ENCODE measurements at places on chromosomes 13 and 19.

DNA sequence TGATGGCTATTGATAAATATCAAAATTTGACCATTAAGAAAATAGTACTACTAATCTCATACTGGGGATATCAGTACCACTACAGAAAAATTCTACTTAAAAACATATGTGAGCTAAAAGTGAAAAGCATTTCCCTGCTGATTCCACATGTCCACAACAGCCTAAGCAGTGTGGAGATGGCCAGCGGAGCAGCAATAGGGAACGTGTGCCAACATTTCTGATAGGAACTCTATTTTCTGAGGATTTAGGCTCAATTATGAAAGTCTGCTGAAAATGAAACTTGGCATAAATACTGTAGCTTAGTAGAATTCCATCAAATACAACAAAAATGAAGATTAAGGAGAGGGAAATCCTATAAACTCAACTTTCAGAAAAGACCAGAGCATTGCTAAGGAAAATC lies 311.6 kb downstream of the ENOX1 start:
- no peak for DNase-seq

GRCh38 chr13:30884543-30884942 lies 21.5 kb upstream of the MEDAG start:
- no peak for DNase-seq

- no peak for DNase-seq
Measured at GRCh38 chr19:2051773-2052704, 995 bp upstream of the MKNK2 start.

- DNase-seq: no peak
Measured at GRCh38 chr13:36981156-36981743, 17.9 kb downstream of the ALG5 start.

- DNase-seq: no peak
Measured at GRCh38 chr13:37094840-37095239, 10.6 kb downstream of the CSNK1A1L start.

GRCh38 chr13:50400035-50400726 lies 384.9 kb downstream of the KCNRG start:
- no peak for DNase-seq

- peak; percentile 31 for DNase-seq
Measured at GRCh38 chr19:5154129-5154798, 185.4 kb downstream of the KDM4B start.

- no peak for DNase-seq
Measured at GRCh38 chr13:47211106-47211505, 314.3 kb upstream of the HTR2A start.

DNA sequence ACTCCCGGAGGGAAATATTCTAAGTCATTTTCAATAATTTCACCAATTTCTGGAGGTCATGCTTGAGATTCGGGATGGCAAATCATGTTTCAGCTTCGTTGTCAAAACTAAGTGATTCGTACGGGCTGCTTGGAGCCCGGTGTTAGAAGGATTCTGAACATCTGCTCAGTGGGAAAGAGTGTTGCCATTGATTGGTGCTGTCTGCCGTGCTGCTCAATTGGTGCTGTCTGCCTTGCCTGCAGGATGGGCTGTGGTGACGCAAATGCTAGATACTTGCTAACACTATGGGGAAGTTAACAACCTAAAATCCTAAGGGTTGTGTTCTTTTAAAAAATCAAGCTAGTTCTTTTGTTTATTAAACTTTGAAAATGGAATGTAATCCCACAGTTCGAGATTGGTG lies 17.3 kb upstream of the CACNG8 start:
- no peak for DNase-seq

DNA sequence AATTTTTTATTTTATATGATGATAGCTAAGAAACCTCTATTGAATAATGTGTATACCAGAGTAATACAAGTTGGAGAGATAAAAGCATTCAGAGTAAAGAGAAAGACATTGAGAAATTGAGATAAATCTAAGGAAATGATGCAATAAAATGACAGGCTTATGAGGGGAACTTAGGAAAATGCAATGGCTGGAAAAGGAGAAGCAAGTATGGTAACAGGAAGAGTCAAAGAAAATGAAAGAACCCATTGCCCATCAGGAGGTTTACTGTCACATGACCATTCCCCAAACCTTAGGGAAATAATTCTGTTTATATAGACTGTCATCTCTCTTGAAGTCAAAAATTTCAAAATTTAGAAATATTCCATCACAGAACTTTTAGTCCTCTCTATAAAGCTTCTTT lies 808.0 kb upstream of the PRR20A start:
- DNase-seq: no peak

DNA sequence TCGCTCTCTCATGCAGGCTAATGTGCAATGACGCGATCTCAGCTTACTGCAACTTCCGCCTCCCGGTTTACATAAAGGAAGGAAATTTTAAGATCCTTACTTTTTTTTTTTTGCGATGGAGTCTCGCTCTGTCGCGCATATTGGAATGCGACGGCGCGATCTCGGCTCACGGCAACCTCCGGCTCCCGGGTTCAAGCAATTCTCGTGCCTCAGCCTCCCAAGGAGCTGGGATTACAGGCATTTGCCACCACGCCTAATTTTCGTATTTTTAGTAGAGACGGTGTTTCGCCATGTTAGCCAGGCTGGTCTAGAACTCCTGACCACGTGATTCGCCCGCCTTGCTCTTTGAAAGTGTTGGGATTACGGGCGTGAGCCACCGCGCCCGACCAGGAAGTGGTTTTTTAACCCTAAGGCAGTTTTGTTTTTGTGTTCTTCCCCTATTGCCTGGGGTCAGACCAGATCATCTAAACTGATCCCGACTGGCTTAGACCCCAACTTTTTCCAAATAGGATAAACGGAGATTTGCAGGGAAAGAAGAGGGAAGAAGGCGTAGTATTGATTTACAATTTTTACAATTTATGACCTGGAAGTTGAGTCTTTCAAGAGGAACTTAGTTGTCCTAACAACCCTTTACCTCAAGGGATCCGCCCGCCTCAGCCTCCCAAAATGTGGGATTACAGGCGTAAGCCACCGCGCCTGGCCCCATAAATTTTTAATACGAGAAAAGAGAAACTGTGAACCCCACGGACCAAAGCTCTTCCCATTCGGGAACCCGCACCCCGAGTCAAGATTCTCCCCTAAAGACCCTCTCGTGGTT lies 142.0 kb downstream of the ZNF737 start:
- DNase-seq: peak; percentile 19

- no peak for DNase-seq
Measured at GRCh38 chr19:32719611-32720059, at the start of gene TDRD12. TDRD12 (plus strand) TSS chr19:32719767; CDS start chr19:32720073, 306 bp downstream.

DNA sequence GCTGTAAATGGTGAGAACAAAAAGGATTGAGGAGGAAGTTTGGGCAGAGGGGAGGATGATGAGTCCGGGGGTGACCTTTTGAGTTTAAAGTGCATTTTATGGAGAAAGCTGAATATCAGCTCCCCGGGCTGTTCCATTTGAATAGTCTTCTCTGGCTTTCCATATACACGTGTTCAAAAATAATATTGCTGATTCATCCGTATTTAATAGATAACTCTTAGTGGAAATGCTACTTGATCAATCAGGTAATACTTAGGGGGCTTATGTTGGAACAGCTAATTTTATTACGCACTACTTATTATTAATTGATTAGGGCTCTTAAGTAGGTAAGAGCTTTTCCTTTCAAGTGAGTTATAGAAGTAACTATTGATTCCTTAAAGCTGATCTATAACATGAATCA lies 76.4 kb downstream of the ERCC5 start:
- DNase-seq: no peak

- no peak for DNase-seq
Measured at GRCh38 chr19:35294859-35295791, 3.2 kb downstream of the MAG start.

DNA sequence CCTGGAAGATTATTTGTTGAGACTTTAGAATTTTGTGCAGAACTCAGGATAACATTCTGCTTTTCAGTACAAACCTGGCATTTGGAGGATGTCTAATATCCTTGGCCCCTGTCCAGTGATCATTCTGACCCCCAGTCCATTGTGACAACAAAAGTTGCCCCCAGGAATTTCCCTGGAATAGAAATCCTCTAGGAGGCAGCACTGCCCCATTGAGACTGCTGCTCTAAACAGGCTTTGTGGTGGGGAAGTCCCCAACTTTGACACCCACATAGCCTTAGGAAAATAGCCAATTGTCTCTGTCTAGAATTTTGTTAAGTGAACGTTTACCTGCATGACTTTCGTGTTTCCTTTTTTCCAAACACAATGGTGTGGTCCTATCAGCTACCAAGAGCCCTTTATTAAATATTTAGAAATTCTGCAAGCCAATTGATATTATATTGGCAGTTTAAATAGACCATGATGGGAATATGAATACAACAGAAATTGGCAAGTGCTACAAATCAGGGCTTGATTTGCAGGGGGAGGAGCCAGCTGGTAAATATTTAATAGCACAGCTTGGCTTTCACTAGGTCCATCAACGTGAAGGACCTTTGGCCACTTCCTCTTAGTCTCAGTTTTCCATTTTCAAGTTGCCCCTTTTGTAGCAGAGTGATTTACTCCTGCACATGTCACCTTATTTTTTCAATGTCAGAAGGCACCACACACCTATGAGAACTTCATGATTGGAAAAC lies 451.7 kb downstream of the EFNB2 start:
- DNase-seq: no peak

GRCh38 chr19:6587093-6587820 lies 3.7 kb downstream of the CD70 start:
- DNase-seq: no peak

DNA sequence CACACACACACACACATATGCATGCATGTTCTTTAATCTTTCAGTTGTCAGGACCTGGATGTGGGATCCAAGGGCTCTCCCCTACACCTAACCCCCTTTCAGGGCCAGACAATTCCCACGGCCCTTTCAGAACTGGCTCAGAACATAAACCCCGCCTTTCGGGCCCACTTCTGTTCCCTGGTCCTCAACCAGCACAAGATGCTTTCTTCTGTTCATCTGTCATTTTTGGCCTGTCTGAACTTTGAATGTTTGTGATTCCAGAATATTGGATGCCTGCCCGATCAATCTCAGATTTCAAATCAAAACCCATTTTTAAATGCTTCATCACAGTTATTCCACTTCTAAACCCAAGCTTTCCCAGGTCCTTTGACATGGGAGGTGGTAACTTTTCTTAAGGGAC lies 167.3 kb downstream of the USP12 start:
- DNase-seq: no peak

DNA sequence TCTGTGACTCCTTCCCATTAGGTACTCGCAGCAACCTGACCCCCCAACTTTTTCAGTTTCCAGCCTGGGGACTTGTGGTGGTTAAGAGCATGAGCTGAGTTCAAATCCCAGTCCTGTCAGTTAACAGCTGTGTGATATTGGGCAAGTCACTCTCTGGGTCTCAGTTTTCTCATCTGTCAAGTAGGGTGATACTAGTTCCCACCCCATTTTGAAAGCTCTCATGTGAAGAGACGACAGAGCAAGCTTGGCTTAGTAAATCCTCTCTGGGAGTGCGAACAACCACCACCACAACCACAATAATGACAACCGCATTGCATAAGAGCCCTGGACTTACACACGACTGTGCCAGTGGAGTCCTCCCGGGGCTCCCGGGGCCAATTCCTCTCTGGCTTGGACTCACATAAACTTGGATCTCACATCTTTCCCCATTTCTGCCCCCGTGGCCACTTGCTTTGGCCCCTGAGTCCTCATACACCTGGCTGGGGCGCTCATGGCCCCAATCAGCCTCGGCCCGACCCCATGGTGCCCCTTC lies 454 bp downstream of the BLVRB start:
- DNase-seq: no peak

DNA sequence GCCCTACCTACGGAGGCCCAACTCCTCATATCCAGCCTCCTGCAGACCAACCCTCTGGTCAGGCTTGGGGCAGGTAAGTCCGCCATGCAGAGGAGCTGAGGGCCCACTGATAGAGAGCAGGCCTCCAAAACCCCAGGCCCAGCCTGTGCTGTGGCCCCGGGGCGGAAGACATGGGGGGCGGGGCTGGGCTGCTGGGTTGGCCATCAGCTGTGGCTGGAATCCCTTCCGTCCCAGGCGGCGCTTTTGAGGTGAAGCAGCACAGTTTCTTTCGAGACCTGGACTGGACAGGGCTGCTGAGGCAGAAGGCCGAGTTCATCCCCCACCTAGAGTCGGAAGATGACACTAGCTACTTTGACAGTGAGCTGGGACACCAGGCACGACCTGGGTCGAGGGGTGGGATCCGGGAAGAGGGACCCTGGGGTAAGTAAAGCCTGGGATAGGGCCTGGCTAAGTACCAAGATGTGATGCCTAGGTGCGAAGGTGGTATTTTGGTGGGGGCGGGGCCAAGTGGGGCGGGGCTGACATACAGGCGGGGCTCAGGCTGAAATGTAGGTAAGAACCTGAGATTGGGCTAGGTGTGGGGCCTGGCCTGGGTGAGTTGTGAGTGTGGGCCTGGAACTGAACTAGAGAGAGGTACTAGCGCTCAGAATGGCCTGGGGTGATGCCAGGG lies 15.4 kb downstream of the DNASE2 start:
- DNase-seq: no peak

DNA sequence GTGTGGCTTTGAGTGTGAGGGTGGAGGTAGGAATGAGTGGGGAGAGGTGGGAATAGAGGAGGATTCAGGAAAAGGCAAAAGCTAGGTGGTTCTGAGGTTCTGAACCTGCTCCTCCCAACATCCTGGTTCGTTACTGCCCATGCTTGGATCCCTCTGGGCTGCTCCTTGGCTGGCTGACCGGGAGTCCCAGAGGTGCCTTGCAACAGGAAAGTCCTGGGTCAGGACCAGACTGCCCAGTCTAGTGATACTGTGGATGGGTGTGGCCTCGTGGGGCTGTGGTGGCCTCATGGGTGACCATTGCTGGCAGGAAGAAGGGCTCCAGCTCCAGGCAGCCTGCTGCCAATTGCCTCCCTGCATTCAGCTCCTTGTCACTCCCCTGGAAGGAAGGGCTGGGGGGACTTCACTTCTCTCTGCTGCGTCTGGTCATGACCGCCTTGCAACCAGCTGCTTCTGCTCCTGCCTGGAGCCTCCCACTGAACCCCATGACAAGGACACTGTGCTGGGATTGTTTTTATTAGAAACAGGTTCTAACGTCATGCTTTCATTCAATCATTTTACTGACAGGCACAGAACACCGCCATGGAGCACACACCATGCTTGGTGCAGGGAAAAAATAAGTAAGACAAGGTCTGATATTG lies 61.5 kb upstream of the UBL3 start:
- DNase-seq: no peak

DNA sequence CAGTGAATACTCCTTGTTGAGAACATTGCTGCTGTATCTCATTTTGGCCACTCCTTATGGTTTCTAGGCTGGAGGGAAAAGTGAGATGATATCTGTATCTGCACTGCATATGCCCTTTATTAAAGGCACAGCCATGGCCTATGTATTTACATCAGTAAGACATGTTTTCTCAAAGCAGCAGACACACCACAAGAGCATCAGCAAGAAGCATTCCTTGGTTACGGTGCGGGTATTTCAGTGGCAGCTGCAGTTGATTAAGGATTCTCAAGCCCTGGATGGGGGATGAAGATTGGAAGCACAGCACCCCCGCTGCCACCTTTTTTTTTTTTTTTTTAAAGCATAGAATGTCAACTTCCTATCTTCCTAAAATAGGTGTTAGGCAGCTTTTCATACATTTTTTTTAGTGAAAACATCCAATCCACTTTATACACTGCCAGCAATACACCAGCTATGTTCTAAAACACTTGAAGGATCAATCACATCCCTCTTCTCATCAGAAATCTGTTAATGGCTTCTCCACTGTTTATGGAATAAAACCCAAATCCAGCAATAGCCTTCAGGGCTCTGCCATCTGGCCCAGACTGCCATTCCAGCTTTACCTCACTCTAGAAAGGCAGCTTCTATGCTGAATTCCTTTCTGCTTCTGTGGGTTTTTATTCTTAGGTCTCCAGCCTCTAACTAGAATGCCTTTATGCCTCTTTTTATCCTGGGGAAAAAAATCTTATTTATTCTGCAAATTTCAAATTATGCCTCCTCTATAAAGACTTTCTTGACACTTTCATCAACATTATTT lies 331.0 kb downstream of the DNAJC15 start:
- DNase-seq: no peak
